ENCODE measurements at places on chromosomes 4 and X.

- no peak for DNase-seq
Observed at GRCh38 chrX:136828830-136829229, 48.1 kb upstream of the ARHGEF6 start.

GRCh38 chr4:173547889-173548288, 17.9 kb upstream of the HAND2 start:
- DNase-seq: no peak

GRCh38 chrX:108270739-108271396, 167.4 kb downstream of the COL4A6 start:
- DNase-seq: peak; percentile 39

DNA sequence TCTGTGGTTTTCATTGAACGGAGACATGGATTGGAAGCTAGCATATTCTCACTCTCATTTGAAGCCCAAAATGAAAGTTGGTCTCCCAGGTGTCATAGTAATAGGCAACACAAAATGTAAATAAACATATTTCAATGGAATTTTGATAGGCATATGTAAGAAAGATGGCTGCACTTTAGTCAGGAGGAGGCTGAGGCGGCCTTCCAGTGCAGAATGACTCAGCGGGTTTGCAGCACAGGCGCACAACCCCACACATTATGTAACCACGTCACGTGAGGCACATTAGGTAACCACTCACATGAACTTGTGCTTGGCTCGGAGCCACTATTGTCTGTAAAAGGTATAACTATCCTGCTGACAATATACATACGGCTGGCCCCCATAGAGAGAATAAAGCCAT, 381.7 kb downstream of the GPAT3 start:
- DNase-seq: no peak

DNA sequence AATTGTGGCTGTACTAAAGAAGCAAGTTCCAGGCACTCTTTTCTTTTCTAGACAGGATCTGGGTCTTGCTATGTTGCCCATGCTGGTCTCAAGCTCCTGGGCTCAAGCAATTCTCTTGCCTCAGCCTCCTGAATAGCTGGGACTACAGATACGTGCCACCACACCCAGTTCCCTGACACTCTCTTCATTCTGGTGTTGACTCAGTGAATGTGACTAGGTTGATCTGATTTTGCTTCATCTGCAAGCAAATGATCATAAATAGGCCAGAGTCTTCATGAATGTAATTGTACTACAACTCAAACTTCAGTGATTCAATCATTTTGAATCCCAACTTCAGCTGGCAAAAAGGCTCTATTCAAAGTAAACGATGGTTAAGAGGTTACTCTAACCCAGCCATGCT, 78.5 kb downstream of the APBB2 start:
- no peak for DNase-seq

DNA sequence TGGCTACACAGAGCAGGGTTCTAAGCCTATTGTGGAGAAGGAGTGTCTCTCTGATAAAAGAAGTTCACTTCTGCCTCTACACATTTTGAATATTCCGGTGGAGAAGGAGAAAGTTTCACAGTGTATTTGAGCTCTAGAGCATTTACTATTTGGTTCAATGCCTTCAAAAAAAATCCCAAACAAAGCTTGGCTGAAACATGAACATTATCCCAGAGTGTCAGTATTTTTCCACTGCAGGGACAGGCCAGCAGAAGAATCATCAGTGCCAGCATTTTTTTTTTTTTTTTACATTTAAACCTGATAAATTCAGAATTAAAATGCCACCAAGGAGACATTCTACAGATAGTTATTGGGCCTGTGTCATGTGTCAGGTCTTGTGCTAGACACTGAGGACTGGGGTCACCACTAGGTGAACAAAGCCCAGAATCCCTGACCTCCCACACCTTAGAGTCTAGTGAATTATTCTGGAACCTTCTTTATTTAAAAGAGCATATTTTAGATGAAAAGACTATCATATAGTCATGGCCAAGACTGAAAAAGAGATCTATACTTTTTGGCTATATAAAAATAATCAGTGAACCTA, 48.0 kb upstream of the NAP1L5 start:
- DNase-seq: no peak

- DNase-seq: no peak
Observed at GRCh38 chrX:28586286-28586685, 960 bp upstream of the IL1RAPL1 start.

GRCh38 chrX:31181377-31182000, 109.6 kb upstream of the FTHL17 start:
- no peak for DNase-seq

DNA sequence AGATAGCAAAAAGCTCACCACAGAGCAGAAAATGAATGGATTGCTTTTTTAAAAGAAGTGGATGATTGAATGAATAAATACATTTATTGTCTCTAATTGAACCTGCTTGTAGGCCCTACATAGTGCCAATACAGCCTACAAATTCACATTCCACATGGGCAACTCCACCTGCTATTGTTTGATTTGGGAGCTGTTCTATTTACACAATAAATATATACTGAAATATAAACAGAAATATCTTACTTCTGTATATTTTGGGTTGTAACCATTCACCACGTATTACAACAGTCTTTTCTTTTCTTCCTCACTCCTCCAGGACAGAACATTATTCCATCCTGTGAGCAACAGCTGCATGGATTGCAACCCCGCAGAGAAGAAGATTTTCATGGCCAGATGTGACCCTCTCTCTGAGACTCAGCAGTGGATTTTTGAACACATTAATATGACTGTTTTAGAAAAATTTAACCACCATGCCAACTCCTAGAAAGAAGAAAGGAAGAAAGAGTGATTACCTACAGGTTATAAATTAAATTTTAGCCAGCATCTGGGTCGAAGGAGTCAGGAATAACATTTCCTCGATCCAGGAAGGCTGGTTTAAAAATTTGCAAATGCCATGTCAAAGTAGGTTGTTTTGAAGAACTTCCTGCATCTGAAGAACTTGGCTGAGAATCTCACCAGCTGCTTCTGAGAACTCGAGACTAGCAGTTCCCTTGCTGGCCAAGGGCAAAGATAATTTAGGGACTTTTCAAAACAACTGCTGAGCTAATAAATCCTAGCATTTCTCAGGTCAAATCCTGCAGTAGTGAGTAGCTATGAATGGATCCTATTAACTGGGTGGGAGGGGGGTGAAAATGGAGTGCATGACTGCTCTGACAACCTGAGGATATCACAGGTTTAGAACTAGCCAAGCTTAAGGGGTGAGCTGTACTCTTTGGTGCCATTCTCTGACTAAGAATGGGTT, 128.7 kb upstream of the GALNT7 start:
- no peak for DNase-seq

GRCh38 chr4:70739496-70740337, 18.0 kb downstream of the RUFY3 start:
- no peak for DNase-seq

- DNase-seq: no peak
Observed at GRCh38 chrX:80174925-80175574, 160.5 kb downstream of the TBX22 start.

DNA sequence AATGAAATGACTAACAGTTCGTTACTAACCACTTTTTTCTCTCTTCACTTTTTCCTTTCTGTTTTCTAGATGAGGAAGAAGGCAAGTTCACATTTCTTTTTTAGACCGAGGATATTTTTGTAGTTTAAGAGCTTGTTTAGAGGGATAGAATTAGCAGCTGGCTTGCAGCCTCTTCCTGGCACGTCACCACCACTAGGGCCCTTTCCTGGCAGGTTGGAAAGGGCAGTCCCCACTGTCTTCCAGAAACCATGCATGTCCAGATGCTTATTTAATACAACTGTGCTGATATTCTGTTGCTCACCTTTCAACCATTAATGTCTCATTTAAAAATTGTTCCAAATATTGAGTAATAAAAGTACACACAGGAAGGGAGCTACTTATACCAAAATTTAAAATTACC, 209.5 kb upstream of the PACRGL start:
- DNase-seq: no peak

DNA sequence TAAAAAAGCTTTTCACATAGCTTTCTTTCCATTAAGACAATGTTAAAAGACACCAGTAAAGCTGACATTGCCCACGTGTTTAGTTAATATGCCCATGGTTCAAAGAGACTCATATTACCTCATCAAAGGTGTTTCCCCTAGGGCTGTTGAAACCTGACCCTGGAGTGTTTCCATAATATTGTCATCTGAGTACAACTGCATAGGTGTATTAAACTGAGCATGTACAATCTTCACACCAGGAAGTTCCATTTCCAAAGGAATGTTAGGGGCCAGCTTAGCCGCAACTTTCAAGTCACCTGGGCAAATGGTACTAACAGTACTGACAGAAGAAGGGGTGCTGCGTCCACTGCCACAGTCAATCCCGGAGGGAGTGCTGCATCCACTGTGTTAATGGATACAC, 27.1 kb downstream of the PDLIM3 start:
- no peak for DNase-seq

- DNase-seq: no peak
Observed at GRCh38 chrX:124720532-124720931, 374.2 kb downstream of the SH2D1A start.

GRCh38 chr4:66273110-66273509, 602.8 kb upstream of the EPHA5 start:
- no peak for DNase-seq

- no peak for DNase-seq
Observed at GRCh38 chr4:7721984-7722551, 217.6 kb downstream of the AFAP1 start.

DNA sequence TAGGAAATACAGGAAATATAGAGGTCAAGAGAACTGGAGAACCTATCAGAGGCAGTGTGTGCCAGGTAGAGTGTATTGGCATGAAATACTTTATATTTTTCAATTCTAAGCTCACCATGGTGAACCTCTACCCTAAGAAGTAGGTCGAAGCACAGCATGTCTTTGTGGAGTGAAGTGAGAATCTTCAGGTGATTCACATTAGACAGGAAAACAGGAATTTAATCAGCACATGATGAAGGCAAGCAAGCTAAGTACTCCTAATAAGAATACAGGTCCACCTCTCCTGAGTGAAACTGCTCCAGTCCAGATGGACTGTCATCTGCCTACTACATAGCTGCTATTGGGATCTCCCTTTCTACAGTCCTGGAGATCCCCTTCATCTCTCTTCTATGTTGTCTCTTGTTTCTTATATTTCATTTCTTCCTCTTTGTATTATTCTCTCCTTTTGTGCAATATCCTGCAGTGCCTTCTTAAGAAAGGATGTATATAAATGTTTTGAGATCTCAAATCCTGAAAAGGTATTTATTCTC, 159.0 kb downstream of the LRBA start:
- no peak for DNase-seq

DNA sequence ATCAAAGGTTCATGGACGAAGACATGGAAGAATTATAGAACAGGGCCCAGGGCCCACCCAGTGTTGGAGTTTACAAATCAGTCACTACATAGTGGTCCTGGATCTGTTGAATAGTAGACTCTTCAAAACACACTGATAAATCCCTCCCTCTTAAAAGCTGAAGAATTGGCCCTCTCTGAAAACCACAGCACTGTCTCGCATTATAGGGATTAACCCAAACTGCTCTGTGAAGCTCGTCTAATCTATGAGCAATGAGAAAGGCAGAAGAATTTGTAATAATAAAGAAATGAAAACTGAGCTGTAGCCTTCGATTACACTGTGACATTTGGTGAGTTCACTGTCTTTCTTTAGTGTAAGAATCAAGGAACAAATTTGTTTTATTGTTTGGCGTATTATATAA, 92.5 kb upstream of the ZFP42 start:
- DNase-seq: no peak

- peak; percentile 29 for DNase-seq
Observed at GRCh38 chr4:184815046-184815877, 10.5 kb downstream of the ACSL1 start.

- DNase-seq: peak; percentile 13
Observed at GRCh38 chrX:136839196-136839595, 41.3 kb downstream of the RBMX start.

DNA sequence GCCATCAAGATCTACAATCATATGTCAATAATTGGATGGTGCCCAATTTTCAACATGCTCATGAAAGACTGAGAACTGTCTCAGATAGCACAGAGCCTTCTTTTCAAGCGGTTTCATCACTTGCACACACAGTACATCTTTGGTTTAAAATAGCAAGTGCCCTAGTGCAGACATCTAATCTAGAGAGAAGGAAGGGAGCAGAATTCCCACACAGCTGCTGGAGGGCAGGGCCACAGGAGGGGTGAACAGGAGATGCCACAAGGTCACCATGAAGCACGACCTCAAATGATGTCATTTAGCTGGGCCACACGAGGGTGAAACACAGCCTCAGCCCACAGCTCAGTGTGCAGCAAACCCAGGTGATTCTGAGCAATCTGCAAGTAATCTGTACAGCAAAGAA, 24.3 kb downstream of the LEF1 start:
- no peak for DNase-seq

DNA sequence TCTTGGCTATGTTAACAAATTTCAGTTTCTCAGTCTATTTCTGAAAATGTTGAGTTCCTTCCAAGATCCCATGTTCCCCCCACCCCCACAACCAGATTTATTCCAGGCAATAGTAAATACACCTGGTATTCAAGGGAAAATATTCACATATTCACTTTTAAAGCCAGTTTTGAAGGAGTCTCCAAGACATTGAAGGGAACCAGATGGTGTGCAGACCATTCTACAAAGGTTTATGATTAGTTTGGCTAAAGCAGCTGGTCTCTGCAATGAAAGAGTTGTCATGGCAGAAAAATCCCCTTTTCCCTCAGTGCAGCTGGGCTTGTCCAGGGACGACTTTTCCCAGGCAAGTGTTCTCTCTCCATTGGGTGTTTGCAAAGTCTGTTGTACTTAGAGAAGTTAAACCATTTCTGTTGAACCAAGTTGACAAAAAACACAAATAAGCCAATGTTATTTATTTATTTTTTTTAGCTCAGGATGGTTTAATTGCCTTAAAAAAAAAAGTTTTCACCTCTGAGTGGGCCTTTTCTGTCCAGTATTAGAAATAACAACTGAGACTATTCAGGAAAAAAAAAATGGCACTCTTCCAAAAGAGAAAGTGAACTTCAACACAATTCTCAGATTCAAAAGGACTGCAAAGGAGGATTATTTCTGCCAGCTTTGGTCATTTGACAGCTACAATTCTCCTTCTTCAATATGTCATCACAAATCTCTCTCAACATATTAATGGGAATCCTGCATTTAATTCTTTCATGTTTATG, 410.6 kb downstream of the IL1RAPL1 start:
- DNase-seq: no peak

GRCh38 chrX:31124536-31124935, 52.7 kb upstream of the FTHL17 start:
- DNase-seq: no peak

DNA sequence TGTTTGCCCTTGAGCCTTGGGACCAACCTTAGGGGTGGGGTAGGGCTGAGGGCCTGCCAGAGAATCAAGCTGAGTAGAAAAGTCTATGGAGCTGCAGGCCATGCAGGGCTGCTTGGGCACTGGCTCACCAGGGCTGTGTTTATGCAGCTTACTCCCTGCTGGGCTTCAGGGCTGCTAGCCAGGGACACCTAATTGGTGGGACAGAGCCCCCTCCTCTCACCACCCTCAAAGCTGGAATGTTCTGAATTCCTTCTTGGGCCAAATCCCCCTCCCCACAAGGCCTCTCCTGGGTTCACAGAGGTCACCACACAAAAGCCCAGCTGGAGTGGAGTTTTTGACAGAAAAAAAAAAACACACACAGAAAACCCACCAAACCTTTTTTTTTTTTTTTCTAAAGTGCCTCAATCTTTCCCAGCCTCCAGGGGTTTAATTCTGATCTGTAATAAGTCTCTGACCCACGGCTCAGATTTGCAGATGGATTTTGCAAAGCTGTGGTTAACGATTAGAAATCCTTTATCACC, at the start of gene CLDN2:
Gene CLDN2 (plus strand): TSS at position 471 of the 521 bp plus-strand sequence. CDS start 7,827 bp downstream, outside the sequence.
- no peak for DNase-seq

Measured in EL (cell line).